NCI-H1417 treated with DMSO at 0.1 percent for 48 hours (cell line): ENCODE measurements at places on chromosomes 7 and 10.

DNA sequence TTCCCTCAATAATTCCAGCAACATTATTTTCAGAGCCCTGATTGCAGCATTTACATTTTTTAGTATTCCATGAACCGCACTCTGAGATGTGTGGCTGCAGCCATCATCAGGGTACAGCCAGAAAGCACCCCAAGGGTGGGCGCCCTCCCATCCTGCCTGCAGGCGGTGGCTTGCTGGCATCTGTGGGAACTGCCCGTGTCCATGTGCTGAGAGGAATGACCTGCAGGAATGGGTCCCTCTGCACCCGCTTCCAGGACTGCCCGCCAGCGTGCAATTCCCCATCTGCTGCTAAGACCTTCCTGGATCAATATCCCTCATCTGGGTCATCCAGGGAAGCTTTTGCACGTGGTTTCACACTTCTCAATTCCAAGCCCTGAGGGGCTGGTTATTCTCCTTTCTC is 32.8 kb upstream of the NUB1 start:
- DNase-seq = no peak

DNA sequence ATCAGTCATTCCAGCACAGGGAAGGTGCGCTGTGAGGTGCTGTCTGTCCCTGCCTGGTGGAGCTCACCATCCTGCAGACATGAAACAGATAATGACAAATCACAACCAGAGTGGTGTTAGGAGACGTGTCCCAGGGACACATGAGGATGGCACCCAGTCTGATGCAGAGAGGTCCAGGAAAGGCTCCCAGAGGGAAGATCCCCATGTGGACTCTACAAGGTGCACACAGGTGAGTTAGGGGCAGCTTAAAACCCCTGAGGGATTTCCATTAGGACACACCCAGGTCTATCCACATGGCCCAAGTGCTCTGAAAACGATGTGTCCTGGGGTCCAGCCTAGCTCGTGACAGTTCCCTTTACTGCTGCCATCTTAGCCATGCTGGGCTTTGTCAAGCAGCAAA is 91.4 kb downstream of the ADARB2 start:
- DNase-seq = no peak

DNA sequence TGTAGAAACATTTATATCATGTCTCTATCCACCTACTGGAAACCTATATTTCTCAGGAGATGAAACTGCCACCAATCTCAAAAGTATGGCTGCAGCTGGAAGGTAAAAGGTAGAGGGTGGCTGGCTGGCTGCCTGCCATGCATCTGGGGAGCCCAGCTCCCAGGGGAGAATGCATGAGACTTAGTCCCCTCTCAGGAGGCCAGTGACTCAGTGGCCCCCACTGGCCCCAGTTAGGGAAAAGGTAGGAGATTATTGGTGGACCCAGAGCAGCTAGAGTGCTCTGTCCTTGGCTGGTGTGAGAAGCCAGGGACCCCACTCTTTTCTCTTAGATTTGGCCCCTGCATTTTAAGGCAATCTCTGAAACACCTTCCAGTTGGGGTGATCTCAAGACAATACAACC is 6.8 kb upstream of the NKX2-3 start:
- DNase-seq = no peak

DNA sequence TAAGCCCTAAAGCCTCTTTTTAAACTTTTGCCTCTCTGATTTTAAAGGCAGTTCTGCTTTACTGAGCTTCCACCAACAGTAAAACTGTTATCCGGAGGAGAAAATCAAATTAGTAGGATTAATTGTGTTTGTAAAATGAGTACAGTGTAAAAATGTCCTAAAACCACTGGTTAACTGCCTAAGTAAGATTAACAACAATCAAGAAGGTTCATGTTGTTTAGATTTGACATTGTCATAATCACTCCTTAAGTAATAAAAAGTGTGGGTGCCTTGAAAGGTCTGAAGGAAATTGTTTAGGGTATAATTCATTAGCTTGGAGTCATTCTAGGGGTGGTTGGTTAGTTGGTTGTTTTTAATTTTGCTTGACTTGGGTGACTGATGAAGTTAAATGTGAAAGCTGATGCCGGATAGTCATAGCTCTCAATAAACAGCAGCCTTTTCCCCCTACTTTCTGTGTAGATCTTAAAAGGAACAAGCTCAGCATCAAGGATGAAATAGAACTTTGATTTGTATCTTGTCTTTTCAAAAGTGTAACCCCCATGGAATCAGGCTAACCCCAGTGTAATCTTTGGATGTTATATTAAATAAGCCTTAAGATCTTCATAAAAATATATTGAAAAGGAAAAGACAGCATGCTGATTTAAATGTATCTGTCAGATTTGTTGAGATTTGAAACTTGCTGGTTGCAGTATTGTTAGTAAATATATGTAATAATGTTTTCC is 148.3 kb downstream of the ARID5B start:
- DNase-seq = no peak

GRCh38 chr10:4407783-4408182 is 418.2 kb upstream of the AKR1E2 start:
- DNase-seq = no peak

DNA sequence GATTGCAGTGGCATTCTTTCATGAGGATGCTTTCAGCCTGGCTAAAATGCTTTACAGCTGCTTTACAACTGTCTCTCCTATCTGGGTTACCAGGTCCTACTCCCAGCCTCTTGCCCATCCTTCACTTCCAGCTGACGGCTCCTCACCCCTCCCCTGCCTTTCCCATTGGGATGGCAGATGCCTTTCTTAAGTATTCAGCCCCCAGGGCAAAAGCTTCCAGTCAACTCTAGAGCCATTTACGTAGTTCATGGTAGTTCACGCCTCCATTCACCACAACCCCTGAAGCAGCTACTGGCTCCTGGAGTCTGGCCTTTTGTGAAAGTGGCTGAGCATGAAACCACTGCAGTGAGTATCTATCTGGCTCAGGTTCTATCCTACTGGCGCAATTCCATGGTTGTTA is 17.2 kb upstream of the BMPER start:
- no peak for DNase-seq

GRCh38 chr10:25682203-25682851 is 251.7 kb upstream of the MYO3A start:
- no peak for DNase-seq

GRCh38 chr10:100065084-100065660 is 16.5 kb downstream of the CPN1 start:
- DNase-seq = no peak

GRCh38 chr10:78436706-78437406 is 403.2 kb downstream of the RPS24 start:
- DNase-seq = no peak

GRCh38 chr7:71386152-71386785 is 254.3 kb downstream of the GALNT17 start:
- DNase-seq = no peak

DNA sequence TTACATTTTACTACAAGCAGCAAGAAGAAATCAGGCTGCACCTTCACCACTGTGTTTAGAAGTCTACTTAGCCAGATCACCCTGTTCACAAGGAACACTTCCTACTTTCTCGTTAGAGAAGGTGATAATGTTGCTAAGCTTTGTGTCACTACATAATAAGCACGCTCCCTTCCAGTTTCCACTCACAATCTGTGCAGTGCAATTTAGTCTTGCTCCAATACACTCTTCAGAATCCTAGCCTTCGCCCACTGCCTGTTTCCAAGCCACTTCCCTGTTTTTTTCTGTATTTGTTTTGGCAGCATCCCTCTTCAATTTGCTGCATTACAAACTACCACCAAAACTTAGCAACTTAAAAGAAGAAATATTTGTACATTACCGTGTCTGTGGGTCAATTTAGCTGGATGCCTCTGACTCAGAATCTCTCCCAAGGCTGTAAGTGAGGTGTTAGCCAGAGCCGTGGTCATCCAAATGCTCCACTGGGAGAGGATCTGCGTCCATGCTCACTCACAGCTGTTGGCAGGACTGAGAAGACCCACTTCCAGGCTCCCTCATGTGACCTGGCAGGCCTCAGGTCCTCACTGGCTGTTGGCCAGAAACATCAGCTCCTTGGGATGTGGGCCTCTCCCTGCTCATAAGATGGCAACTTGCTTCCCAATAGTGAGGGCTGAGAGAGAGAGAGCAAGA is 110.4 kb downstream of the PON1 start:
- DNase-seq = no peak

- DNase-seq = no peak
Measured at GRCh38 chr10:4102802-4103344, 317.9 kb upstream of the KLF6 start.

DNA sequence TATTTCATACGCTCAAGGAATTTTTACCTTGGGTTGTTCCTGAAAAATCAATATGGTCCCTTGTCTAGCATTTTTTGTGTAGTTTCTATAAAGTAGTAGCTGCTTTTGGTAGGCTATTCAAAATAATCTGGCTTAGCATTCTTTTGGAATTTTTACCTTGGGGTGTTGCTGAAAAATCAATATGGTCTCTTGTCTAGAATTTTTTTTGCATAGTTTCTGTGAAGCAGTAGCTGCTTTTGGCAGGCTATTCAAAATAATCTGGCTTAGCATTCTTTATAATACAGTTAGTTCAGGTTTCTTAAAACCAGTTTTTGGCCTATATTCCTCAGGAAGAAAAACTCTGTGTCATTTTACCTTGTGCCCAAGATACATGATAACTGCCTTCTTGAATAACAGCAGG is 301.9 kb downstream of the SUGCT start:
- DNase-seq = no peak

GRCh38 chr10:100980311-100980710 is 7.0 kb downstream of the MRPL43 start:
- no peak for DNase-seq

DNA sequence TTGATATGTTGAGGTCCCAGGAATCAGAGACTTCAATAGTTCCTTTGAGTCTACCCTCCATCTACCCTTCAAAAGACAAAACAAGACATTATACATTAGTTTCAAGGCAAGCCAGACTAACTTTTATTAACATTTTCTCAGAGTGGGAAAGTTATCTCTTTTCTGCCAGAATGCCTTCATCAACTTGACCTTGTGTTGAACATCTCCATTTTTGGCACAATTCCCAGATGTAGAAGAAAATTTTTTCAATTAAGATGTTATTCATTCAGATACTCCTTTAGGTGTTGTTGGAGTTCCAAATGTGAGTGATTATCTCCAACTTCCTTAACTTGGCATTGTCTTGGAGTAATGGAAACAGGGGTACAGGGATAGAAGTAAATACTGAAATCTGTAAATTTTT is 59.1 kb downstream of the NRF1 start:
- no peak for DNase-seq
